Prostate gland (tissue), 2 donors: ENCODE measurements at places on chromosomes 5 and 9.
A peak's percentile ranks its signal among the peaks of the same experiment; 100 is the strongest.

GRCh38 chr9:23587903-23588302 lies 238.1 kb downstream of the ELAVL2 start:
- H3K4me3 ChIP-seq, result no peak overlapping the region
- no peaks in the 10 kb centered on the region for H3K27me3 ChIP-seq
- DNase-seq, result no peak
- H3K36me3 ChIP-seq, result no peaks in the 10 kb centered on the region
- H3K27ac ChIP-seq, result no peak overlapping the region
- no peaks in the 10 kb centered on the region for H3K4me1 ChIP-seq

- no peak overlapping the region for H3K27ac ChIP-seq
- H3K4me1 ChIP-seq, result no peaks in the 10 kb centered on the region
Measured at GRCh38 chr9:133822430-133823065, 84.4 kb upstream of the SARDH start.

DNA sequence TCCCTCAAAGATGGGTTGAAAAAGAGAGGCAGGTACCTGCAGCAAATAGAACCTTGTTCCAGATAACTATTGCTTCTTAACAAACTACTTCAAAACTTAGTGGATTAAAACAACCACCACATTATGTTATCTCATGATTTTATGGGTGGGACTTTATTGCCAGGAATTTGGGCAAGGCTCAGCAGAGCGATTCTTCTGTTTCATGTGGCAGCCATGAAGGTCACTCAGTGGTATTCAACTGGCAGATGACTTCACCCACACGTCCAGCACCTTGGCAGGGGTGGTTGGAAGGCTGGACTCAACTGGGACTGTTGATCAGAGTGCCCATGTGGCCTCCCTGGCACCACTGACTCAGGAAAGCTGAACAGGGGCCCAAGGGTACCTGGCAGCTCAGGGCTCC lies 112.0 kb downstream of the HSD17B3 start:
- H3K4me3 ChIP-seq, result no peak overlapping the region
- no peak for DNase-seq
- H3K27me3 ChIP-seq, result no peaks in the 10 kb centered on the region
- no peaks in the 10 kb centered on the region for H3K36me3 ChIP-seq

- H3K36me3 ChIP-seq, result no peaks in the 10 kb centered on the region
- H3K4me3 ChIP-seq, result no peak overlapping the region
- H3K4me1 ChIP-seq, result peaks cover 58% of the 10 kb centered on the region
- no peaks in the 10 kb centered on the region for H3K27me3 ChIP-seq
Measured at GRCh38 chr9:134061019-134061687, 6.7 kb downstream of the BRD3 start.

DNA sequence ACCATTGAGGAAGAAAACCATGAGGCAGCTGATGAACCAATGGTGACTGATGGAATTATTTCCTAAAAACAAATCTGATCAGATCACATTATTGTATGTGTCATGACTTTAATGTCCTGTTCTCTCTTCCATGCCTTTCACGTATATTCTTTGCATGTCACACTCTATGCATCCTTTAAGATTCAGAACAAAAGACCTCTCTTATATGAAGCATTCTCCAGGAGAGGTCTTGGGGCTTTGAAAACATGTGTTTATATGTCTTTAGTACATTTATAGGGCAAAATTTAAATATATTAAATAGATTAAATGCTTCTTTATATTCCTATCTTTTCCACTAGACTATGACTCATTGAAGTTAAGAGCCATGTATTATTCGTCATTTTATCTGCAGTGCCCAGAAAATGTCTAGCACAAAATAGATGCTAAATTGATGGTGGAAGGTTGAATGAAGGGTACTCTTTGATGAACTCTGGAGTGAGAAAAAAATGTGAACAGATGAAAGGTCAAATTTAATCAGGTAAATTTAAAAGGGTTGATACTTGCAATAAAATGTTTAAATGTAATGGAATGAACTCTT lies 196.3 kb downstream of the PSAT1 start:
- H3K27me3 ChIP-seq, result no peaks in the 10 kb centered on the region
- H3K27ac ChIP-seq, result no peak overlapping the region
- no peak overlapping the region for H3K4me3 ChIP-seq

DNA sequence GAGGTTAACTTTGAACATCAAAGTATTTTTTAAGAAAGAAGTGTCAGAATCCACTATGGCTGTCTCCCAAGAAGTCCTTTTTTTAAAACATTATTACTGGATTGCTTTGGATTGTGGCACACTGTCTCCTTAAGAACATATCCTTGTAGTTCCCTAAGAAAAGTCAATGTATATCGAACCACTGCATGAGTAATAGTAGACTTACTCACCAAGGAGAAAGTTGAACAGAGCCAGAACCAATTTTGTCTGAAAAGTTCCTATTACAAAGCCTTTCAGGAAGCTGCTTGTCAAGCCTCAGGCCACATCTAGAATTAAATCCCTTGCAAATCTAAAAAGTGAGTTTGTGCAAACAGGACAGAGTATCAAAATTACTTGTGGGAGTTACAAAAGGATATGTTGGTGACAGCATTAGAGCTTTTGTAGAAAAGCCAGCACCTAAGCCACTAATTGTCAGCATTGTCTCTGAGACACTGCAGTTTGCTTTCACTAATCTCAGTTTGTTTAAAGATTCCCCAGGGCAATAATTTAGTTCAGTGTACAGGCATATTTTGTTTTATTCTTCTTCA lies 195.4 kb downstream of the MPDZ start:
- H3K36me3 ChIP-seq, result no peaks in the 10 kb centered on the region
- DNase-seq, result no peak
- no peaks in the 10 kb centered on the region for H3K27me3 ChIP-seq
- H3K4me1 ChIP-seq, result peaks cover 6% of the 10 kb centered on the region
- H3K4me3 ChIP-seq, result no peak overlapping the region
- peak overlapping the region; percentile 54 for H3K27ac ChIP-seq

GRCh38 chr5:64634997-64635686 lies 55.2 kb upstream of the SHISAL2B start:
- H3K4me1 ChIP-seq, result no peaks in the 10 kb centered on the region
- H3K27ac ChIP-seq, result no peak overlapping the region
- no peaks in the 10 kb centered on the region for H3K36me3 ChIP-seq
- no peak overlapping the region for H3K4me3 ChIP-seq
- H3K27me3 ChIP-seq, result no peaks in the 10 kb centered on the region
- no peak for DNase-seq

DNA sequence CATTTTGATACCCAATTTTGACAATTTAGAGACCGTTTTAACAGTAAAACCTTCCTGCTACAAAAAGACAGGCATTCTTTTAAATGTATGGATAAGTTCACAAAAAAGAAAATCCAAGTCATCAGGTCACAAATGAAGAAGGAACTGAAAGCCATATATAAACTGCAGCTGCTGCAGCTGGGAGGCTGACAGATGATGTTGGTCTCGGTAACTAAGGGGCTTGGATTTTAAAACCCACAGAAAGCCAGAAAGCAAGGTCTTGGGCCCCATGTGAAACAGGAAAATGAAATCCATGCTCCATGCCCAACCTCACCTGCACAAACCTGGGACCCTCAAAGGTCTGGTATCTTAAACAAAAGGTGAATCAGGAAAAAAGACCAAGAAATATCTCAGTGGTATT lies 15.7 kb upstream of the C5orf34 start:
- no peaks in the 10 kb centered on the region for H3K4me1 ChIP-seq
- no peak overlapping the region for H3K27ac ChIP-seq
- no peak overlapping the region for H3K4me3 ChIP-seq
- H3K27me3 ChIP-seq, result no peaks in the 10 kb centered on the region

DNA sequence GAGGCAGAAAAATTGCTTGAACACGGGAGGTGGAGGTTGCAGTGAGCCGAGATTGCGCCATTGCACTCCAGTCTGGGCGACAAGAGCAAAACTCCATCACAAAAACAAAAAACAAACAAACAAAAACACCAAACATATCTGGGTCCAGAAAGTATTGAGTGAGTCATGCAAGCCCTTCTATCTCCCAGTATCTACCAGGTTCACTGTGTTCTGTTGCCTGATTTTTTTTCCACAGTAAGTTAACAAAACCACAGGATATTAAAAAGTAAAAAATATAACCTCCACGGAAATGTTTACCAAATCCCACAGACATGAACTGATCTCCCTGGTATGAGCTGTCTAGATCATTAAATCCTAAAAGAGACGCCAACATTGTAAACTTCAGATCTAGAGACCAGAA lies 94.4 kb downstream of the ANKH start:
- peak overlapping the region; percentile 59 for H3K27ac ChIP-seq
- no peak overlapping the region for H3K4me3 ChIP-seq
- no peaks in the 10 kb centered on the region for H3K36me3 ChIP-seq
- H3K27me3 ChIP-seq, result no peaks in the 10 kb centered on the region
- peaks cover 4% of the 10 kb centered on the region for H3K4me1 ChIP-seq

GRCh38 chr5:173453167-173453566 lies 125.0 kb upstream of the STC2 start:
- H3K27me3 ChIP-seq, result no peaks in the 10 kb centered on the region
- no peak overlapping the region for H3K27ac ChIP-seq
- H3K36me3 ChIP-seq, result no peaks in the 10 kb centered on the region
- no peaks in the 10 kb centered on the region for H3K4me1 ChIP-seq

- no peaks in the 10 kb centered on the region for H3K27me3 ChIP-seq
- H3K27ac ChIP-seq, result no peak overlapping the region
- no peak for DNase-seq
- no peaks in the 10 kb centered on the region for H3K4me1 ChIP-seq
- no peak overlapping the region for H3K4me3 ChIP-seq
- H3K36me3 ChIP-seq, result no peaks in the 10 kb centered on the region
Measured at GRCh38 chr5:175887463-175887862, 16.1 kb downstream of the CPLX2 start.

- no peak overlapping the region for H3K4me3 ChIP-seq
- peaks cover 8% of the 10 kb centered on the region for H3K36me3 ChIP-seq
- H3K4me1 ChIP-seq, result no peaks in the 10 kb centered on the region
Measured at GRCh38 chr9:75133396-75133795, 45.1 kb downstream of the OSTF1 start.

- no peak overlapping the region for H3K27ac ChIP-seq
- H3K36me3 ChIP-seq, result peaks cover 23% of the 10 kb centered on the region
- no peak for DNase-seq
- H3K4me1 ChIP-seq, result peaks cover 14% of the 10 kb centered on the region
- H3K27me3 ChIP-seq, result no peaks in the 10 kb centered on the region
- H3K4me3 ChIP-seq, result no peak overlapping the region
Measured at GRCh38 chr5:176532795-176533194, 4.4 kb downstream of the RNF44 start.

GRCh38 chr9:1869843-1870242 lies 145.3 kb upstream of the SMARCA2 start:
- DNase-seq, result peak; percentile 8
- H3K27ac ChIP-seq, result no peak overlapping the region
- H3K36me3 ChIP-seq, result no peaks in the 10 kb centered on the region

DNA sequence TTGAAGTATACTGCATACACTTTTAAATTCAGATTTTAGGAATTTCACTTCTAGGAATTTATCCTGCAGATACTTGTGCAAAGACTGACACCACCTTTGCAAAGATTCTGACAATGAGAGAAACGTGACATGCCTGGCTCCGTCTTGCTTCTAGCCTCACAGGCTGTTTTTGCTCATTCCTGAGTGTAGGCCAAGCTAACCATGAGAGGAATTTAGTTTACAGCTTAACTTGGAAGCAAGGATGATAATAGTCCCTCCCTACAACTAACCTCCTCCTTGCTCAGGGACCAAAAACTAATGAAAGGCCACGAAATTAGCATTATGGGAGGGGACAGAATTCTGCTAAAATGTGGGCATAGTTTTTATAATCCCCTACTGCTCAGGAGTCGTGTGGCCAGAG lies 31.1 kb downstream of the C5orf22 start:
- no peaks in the 10 kb centered on the region for H3K4me1 ChIP-seq
- no peak overlapping the region for H3K4me3 ChIP-seq
- H3K27me3 ChIP-seq, result no peaks in the 10 kb centered on the region
- DNase-seq, result no peak
- no peaks in the 10 kb centered on the region for H3K36me3 ChIP-seq

DNA sequence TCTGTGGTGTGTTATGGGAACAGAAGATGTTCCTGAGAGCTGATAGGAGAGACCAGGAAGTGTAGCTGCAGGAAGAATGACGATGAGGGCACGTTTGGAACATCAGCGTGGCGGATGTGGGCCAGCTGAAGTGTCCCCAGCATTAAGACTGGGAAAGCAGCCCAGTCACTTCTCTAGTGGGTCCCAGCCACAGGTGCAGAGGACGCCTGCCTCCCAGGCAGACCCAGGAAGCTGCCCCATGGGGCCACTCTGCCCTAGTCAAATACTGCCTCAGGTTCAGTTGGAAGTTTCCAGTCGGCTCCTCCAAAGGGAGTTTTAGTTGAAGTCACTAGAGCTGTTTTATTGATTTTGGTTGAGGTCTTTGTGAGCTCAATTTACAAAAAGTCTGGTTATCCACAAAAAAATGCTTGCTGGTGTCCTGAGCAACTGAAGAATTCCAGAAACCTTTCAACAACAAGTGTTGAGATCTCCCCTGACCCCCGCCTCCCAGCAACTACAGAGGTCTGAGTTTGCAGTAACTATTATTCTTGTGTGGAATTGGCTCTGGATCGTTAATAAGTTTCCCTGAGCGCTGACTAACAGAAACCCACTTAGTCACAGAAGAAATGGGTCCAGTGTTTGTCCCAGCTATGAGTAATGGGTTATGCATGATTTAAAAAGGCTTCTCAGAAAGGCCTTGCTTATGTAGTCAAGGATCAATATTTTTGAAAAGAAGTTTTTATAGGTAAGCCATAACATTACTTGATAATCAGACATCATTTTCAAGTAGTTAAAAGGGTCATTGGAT lies 294.1 kb downstream of the FANCC start:
- H3K4me3 ChIP-seq, result no peak overlapping the region
- H3K36me3 ChIP-seq, result no peaks in the 10 kb centered on the region
- peaks cover 3% of the 10 kb centered on the region for H3K4me1 ChIP-seq
- DNase-seq, result no peak
- no peaks in the 10 kb centered on the region for H3K27me3 ChIP-seq

- no peak for DNase-seq
- H3K4me3 ChIP-seq, result no peak overlapping the region
- no peaks in the 10 kb centered on the region for H3K4me1 ChIP-seq
- H3K27me3 ChIP-seq, result no peaks in the 10 kb centered on the region
- no peak overlapping the region for H3K27ac ChIP-seq
Measured at GRCh38 chr9:133781828-133782135, 43.6 kb upstream of the SARDH start.

- no peaks in the 10 kb centered on the region for H3K27me3 ChIP-seq
- H3K4me3 ChIP-seq, result no peak overlapping the region
- H3K36me3 ChIP-seq, result no peaks in the 10 kb centered on the region
Measured at GRCh38 chr9:78575771-78576170, 278.8 kb downstream of the PSAT1 start.

- no peaks in the 10 kb centered on the region for H3K27me3 ChIP-seq
- no peak overlapping the region for H3K4me3 ChIP-seq
- DNase-seq, result no peak
- no peak overlapping the region for H3K27ac ChIP-seq
- H3K4me1 ChIP-seq, result no peaks in the 10 kb centered on the region
Measured at GRCh38 chr5:57166276-57166675, 7.6 kb upstream of the GPBP1 start.

DNA sequence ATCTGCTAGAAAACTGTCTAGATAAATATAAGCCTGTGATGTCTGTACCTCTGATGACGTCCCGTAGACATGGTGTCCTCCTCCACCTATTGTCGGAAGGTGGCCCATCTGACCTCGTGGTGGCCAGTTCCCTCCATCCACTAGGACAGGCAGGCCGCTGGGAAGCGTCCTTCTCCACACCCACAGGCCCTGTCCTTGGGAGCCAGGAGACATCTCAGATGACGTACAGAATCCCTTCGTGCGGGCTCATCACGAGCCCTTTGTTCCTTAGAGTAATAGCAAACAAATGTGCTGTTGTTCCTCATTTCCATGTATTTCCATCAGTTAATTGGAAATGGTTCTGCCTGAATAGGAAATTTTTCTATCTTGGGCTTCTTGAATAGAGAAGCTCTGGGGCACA lies 38.3 kb upstream of the TENT4A start:
- H3K4me3 ChIP-seq, result no peak overlapping the region
- H3K4me1 ChIP-seq, result no peaks in the 10 kb centered on the region
- no peak for DNase-seq
- H3K27ac ChIP-seq, result no peak overlapping the region

- H3K36me3 ChIP-seq, result no peaks in the 10 kb centered on the region
- no peak overlapping the region for H3K4me3 ChIP-seq
- no peak for DNase-seq
- no peaks in the 10 kb centered on the region for H3K4me1 ChIP-seq
Measured at GRCh38 chr5:93307557-93307956, 273.5 kb downstream of the NR2F1-AS1 start.
